Brain (organoid and tissue), 16 donors: ENCODE measurements at places on chromosomes 5 and 9. TPM values are rescaled to one million over a fixed set of nuclear protein-coding genes. Genes with fewer than 3 reads are reported as not detected.

MZB1 gene
- polyA plus RNA-seq, result not detected

MCTP1 gene
- polyA plus RNA-seq, result 1.6 TPM

ARHGAP26 gene
- polyA plus RNA-seq, result 5.3 TPM

SLC12A2 gene
- 7.5 TPM for polyA plus RNA-seq

STOM gene
- 78.8 TPM for polyA plus RNA-seq

POU5F2 gene
- polyA plus RNA-seq, result not detected

SREK1 gene
- polyA plus RNA-seq, result 9.1 TPM

PCDHB6 gene
- 1.5 TPM for polyA plus RNA-seq

HCN1 gene
- polyA plus RNA-seq, result 3.0 TPM
